ENCODE measurements at places on chromosomes 5 and 9. TPM values are rescaled to one million over a fixed set of nuclear protein-coding genes. Genes with fewer than 3 reads are reported as not detected.

ADAMTSL1 gene
- 0.52 TPM for total RNA-seq

GRCh38 chr5:99033014-99033900 is 104.5 kb upstream of the CHD1 start:
- DNase-seq = no peak

GRCh38 chr5:149834246-149834855 is 104.2 kb downstream of the PPARGC1B start:
- peak; percentile 84 for DNase-seq

- peak; percentile 17 for DNase-seq
Measured at GRCh38 chr5:65076251-65076869, 307.6 kb downstream of the CWC27 start.

GRCh38 chr5:172833372-172833685 is 722 bp upstream of the ERGIC1 start:
- DNase-seq = no peak

- DNase-seq = no peak
Measured at GRCh38 chr5:171721464-171721863, 64.2 kb upstream of the SMIM23 start.

- no peak for DNase-seq
Measured at GRCh38 chr9:6149315-6149714, 66.3 kb upstream of the IL33 start.
